NCI-H1092 treated with DMSO at 0.1 percent for 48 hours (cell line): ENCODE measurements at places on chromosomes 16 and 17.

DNA sequence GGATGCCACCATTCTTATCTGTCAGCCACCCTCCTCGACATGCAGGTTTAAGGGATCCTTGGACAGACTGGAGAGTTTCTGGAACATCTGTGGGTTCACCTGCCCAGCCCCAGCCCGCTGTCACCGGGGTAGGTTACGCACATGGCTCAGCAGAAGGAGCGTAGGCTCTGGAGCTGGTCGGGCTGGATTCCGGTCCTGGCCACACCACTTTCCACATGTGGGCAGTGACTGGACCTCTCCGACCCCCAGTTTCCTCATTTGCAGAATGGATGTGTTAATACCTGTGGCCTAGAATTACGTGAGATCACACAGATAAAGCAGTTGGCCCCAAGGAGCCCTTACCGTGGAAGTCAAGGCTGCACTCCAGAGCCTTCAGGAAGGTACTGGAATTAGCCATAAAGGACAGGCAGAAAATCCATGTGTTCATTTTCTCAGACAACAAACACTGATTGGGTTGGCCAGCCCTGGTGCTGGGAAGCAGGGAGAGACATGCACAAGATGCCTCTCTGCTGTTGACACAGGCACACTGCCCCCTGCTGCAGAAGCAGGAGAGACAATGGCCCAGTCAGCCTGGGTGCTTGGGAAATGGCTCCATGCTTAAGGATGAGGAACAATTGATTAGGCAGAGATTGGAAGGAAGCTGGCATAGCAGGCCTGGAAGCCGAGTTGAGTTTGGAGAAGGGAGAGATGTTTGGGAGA is 58.8 kb downstream of the SF3B3 start:
- no peak for DNase-seq

GRCh38 chr16:53775821-53776431 is 72.0 kb downstream of the FTO start:
- DNase-seq: peak; percentile 49

DNA sequence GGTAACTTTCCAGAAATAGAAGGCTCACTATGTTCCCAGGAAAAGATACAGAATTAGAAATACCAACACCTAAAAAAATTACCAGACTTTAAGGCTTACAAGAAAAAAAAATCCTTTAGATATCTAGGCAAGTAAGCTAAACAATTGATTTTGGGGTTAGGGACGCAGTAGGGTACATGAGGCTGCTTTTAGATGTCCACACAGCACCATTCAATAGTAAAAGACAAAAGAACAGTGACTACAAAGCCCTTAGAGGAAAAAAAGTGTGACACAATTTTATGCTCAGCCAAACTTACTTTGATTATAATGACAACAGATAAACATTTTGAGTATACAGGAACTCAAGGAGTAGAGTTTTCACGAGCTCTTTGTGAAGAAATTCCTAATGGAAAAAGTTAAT is 29.9 kb downstream of the METTL16 start:
- no peak for DNase-seq

- DNase-seq: no peak
Observed at GRCh38 chr17:41962111-41962510, 4.5 kb upstream of the CNP start.

DNA sequence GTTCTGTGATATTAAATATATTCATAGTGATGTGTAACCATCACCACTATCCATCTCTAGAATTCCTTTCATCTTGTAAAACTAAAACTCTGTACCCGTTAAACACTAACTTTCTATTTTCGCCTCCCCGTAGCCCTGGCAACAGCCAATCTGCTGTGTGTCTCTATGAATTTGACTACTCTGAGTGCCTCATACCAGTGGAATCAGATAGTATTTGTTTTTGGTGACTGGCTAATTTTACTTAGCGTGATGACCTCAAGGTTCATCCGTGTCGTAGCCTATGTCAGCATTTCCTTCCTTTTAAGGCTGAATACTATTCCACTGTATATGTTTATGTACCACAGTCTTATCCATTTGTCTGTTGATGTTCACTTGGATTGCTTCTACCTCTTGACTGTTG is 18.2 kb downstream of the CHD9 start:
- DNase-seq: no peak

GRCh38 chr17:70230850-70231640 is 61.7 kb downstream of the KCNJ2 start:
- no peak for DNase-seq

DNA sequence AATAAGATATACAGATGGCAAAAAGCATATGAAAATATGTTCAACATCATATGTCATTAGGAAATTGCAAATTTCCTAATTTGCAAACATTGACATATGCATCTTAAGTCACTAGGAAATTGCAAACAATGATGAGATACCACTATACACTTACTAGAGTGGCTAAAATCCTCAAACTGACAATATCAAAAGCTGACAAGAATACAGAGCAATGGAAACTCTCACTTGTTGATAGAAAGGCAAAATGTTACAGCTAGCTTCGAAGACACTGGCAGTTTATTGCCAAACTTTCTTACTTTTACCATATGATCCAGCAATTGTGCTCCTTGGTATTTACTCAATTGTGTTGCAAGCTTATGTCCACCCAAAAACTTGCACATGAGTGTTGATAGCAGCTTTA is 5.0 kb upstream of the IL4R start:
- no peak for DNase-seq

- no peak for DNase-seq
Observed at GRCh38 chr16:3088450-3088849, 10.6 kb downstream of the ZSCAN10 start.

DNA sequence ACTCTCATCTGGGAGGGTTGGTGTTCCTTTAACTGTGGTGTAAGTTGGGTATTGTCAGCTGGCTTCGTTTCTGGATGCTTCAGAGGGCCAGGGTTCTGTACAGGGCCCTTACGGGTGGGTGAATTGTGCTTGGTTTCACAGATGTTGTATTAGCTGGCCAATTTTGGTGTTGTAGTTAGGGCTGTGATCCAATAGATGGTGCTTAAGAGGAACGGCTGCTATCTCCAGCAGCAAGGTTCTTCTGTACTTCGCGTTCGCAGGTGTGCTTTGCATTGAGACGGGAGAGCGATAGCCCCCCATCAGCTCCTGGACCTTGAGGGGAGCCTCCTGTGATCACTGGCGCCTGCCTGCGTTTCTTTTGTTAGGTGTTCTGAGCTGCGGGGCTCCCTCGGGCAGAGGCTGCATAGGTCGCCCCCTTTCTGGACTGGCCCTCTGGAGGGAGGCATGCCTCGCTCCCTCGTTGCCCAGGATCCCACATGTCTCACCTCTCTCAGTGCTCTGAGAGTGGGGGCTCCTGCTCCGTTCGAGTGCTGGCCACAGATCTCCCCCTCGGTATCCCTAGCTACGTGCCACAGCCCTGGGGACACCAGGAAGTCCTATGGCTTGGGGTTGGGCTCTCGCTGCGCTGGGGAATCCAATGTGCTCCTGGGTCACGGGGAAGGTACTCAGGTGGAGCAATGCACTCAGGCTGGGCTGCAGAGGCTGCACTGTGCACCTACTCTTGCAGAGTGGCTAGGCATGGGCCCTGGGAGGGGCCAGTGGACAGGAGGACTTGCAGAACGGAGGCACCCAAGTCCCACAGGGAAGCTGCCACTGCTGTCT is 837 bp upstream of the PRDM7 start:
- DNase-seq: peak; percentile 72

DNA sequence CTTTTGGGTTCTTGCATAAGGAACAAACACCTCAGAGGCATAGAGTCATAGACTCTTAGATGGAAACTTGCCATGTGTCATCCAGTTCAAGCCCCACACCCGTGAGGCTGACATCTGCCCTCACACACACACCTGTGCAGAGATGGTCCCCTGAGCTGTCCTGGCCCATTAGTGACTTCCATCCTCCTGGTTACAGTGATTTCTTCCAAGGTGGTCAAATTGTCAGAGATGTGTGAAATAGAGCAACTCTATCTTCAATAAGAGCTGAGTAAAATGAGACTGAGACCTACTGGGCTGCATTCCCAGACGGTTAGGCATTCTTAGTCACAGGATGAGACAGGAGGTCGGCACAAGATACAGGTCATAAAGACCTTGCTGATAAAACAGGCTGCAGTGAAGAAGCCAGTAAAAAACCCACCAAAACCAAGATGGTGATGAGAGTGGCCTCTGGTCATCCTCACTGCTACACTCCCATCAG is 342.2 kb upstream of the TNRC6C start:
- DNase-seq: no peak

GRCh38 chr17:47969930-47970724 is 786 bp upstream of the CDK5RAP3 start:
- no peak for DNase-seq

DNA sequence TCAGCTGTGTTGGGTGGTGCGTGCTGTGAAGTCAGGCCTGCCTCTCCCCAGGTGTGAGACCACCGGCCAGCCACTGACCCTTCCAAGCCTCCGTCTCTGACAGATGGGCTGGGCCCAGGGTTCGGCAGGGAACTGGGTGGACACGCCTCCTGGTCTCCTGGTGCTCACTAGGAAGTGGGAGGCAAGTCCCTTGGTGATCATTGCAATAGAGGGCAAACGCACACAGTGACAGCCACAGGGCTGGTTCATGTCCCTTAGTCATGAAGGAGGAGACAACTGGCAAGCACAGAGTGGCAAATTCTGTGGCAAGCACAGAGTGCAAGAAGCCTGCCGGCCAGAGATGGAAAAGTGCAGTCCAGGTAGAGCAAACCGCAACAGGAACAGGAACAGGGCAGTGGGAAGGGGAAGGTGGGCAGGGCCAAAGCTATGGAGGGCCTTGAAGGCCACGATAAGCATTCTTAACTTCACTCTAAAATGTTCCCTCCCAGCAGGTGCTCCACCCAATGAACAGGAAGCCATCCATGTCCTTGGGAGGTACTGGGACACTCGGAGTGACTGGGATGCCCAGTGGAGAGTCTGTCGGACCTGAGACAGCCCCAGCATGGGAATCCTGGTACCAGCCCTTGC is 21.9 kb downstream of the USP7 start:
- DNase-seq: no peak

GRCh38 chr16:80887062-80887461 is 82.7 kb upstream of the CDYL2 start:
- DNase-seq: no peak

DNA sequence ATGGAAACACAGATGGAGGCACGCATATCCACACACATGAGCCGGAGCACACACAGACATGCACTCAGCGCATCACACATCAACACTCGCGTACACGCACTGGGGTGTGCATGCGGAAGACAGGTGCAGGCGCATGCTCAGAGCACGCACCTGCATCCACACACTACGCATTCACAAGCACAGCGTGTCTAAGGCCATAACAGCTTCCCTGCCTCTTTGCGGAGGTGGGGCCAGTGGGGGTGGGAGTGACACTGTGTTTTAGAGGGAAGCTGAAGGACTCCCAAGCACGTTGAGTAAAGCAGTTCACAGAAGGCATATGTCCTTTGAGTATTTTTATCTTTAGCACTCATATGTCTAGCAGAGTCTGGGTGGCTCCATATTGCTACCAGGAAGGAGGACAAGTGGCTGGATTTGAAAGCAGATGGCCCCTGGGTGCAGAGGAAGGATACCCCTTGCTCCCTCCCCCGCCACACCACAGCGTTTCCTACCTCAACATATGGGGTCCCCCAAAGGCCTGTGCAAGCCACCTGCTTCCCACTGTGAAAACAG is 68.6 kb upstream of the TOB1 start:
- no peak for DNase-seq

GRCh38 chr17:4520894-4521600 is 22.4 kb downstream of the SPNS2 start:
- DNase-seq: no peak

GRCh38 chr17:16881239-16881924 is 90.5 kb downstream of the TNFRSF13B start:
- DNase-seq: no peak

GRCh38 chr17:57557834-57558681 is 187.0 kb downstream of the CCDC182 start:
- DNase-seq: no peak

GRCh38 chr17:17535957-17536356 is 39.8 kb upstream of the RASD1 start:
- no peak for DNase-seq

DNA sequence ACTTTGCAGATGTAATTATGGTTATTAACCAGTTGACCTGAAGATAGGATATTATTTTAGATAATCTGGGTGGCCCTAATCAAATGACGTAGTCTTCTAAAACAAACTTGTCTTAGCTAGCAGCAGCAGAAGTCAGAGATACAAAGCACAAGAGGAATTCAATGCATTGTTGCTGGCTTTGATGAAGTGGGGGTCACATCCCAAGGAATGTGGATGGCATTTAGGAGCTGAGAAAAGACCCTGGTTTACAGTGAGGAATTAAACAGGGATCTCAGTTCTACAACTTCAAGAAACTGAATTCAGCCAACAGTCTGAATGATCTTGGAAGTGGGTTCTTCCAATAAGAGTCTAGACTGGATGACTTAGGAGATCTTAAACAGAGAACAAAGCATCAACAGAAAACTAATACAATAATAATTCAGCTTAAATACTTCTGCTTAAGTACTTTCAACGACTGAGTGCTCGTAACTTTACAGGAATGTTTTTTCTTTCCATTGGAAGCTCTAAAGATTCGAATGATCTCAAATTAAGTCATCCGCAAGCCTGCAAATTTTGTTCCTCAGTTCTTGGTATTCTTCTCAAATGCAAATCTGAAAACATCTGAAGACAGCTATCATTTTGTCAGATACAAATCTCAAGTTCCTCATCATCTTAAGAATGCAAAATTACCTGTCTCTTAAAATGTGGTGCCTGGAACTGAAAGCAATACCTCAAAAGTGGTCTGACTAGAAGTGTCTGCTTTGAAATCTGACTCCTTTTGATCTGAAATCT is 3.3 kb downstream of the C16orf46 start:
- DNase-seq: no peak

GRCh38 chr17:12438813-12439586 is 226.7 kb upstream of the MYOCD start:
- DNase-seq: no peak

- no peak for DNase-seq
Observed at GRCh38 chr17:65514541-65514940, 46.9 kb downstream of the AXIN2 start.

DNA sequence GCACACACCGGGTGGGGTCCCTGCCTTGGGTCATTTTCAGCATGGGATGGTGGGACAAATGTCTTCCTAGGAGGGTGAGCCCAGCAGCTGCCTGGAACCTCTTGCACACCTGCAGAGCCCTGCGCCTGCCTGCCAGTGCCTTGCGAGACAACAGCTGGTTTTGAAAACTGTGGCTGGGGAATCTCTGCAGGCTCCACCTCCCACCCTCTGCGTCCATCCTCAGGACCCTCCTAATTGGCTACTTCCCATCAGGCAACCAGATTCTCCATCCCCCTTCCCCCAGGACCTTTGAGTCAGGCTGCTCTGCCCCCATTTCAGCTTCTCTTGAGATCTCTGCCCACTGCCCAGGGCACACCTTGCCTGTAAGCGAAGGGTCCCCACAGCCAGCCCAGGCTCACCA is 26.6 kb downstream of the PEMT start:
- DNase-seq: no peak
